ENCODE measurements at places on chromosomes 5 and 9.

- no peak for DNase-seq
Observed at GRCh38 chr5:32843531-32843895, 132.4 kb downstream of the NPR3 start.

GRCh38 chr9:110104261-110104809, 103.6 kb downstream of the C9orf152 start:
- no peak for DNase-seq

DNA sequence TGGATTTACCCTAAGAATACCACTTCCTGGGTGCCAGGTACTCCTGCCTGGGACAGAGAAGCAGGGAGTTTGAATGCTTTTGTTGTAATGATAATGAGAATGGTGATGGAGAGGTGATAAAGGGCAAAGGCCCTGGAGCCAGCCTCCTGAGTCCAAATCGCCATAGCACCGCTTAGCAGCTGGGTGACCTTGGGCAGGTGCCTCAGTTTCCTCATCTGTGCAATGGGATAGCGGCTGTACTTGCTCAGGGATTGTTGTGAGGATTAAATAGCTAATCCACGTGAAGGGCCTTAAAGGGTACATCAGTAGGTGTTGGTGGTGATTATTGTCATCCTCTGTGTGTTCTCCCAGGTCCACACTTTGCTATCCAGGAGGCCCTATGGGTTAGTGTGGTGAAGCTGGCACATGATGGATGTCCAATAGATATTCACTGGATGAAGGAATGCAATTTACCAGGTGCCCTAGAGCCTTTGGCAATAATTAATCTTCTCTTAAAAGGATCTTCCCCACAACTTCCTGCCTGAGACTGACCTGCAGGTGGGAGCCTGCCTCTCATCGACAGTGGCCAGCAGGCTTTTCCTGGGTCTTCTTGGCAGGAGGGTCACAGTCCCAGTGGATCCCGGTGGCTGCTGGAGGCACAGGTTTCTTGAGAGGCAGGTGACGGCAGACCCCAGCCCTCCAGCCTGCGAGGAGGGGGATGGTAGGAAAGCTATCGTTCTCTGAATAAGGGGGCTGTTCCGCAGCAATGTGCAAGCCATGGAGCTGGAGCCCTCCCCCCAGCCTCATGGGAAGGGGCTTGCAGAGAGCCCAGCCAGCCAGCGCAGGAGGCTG, 160.2 kb downstream of the MACROH2A1 start:
- no peak for DNase-seq

GRCh38 chr9:78371981-78372380, 75.1 kb downstream of the PSAT1 start:
- DNase-seq: no peak

DNA sequence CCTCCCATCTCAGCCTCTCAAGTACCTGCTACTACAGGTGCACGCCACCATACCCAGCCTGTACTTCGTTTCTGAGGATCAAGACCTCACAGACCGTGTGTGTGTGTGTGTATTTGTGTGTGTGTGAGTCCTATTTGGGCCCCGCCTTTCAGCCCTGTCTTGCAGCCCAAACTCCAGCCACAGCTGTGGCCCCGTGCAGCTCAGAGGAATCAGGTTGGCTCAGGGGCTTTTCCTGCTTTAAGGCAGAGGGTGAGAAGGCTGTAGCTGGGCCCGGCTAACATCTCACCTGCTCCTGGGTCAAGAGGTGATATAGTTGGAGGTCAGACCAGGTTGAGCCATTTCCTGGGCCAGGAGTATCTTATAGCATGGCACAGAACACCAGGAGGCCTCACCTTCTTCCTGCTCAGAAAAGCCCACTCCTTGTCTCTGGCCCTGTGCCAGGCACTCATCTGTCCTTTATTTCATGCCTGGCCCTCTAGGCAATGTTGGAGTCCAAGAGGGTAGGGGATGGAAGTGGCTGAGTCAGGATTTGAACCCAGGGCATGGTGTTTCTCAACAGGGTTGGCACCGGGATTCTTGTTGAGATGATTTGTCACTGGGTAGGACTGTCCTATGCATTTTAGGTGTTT, 1.6 kb upstream of the PHYKPL start:
- no peak for DNase-seq

DNA sequence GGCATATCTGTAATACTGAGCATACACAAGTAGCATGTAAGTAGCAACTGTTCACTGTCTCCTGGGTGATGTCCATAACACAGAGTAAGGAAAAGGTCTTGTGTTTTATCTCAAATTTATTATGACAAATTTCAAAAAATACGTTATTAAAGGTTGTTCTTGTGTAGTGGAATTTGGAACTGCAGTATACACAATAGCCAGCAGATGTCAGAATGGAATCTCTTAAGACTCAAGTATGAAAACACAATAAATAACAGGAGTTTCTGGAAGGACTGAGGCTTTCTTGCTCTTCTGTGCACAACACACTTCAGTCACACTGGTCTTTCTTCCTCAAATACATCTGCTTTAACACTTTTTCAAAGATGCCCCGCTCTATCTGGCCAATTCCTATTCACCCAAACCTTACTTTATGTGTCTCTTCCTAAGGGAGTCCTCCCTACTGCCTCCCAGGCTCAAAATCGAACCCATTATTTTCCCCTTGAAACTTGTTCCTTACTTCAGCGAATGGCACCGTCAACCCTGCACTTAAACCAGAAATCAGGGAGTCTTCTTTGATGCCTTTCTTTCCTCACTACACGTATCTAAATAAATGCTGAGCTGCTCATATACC, 6.5 kb upstream of the FBXO10 start:
- peak; percentile 67 for DNase-seq

- peak; percentile 98 for DNase-seq
Observed at GRCh38 chr9:137150617-137151457, 11.9 kb downstream of the GRIN1 start.

DNA sequence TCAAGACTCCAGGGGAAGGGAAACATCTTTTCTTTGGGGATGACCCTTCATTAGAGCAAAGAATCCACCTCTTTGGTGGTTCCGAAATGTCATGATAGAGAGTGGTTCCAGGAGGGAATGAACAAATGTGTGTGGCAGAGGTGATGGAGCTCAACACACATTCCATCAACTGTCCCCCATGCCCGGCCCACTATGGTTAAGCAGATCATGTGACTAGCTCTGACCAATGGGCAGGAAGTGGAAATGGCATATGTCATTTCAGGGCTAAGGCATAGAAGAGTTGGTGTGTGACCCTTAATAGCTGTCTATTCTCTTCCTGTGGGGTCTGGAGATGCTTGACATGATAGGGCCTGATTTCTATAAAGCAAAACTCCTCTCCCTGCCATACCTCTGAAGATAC, 194.6 kb downstream of the GAS1 start:
- DNase-seq: no peak

DNA sequence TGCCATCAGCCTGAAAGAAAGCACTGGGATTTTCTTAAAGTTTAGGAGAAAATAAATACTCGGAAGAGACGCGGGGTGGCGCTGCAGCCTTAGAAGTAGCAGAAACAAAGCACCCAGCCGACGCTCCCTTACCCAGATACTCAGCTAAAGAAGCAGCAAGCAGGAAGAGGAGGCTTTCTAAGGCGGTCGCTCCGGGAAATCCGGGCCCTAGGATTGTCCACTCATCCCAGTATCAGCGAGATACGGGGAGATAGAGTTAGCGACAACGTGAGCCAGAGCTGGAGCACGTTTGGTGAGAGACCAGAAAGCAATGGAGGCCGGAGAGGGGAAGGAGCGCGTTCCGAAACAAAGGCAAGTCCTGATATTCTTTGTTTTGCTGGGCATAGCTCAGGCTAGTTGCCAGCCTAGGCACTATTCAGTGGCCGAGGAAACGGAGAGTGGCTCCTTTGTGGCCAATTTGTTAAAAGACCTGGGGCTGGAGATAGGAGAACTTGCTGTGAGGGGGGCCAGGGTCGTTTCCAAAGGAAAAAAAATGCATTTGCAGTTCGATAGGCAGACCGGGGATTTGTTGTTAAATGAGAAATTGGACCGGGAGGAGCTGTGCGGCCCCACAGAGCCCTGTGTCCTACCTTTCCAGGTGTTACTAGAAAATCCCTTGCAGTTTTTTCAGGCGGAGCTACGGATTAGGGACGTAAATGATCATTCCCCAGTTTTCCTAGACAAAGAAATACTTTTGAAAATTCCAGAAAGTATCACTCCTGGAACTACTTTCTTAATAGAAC, at the start of gene PCDHB2:
PCDHB2 (plus strand) TSS at position 135 of the 782 bp plus-strand sequence; CDS start at position 311, 176 bp downstream.
- peak; percentile 83 for DNase-seq

GRCh38 chr5:179900711-179901110, 7.0 kb downstream of the TBC1D9B start:
- DNase-seq: no peak

- no peak for DNase-seq
Observed at GRCh38 chr5:174945853-174946252, 221.5 kb downstream of the MSX2 start.

DNA sequence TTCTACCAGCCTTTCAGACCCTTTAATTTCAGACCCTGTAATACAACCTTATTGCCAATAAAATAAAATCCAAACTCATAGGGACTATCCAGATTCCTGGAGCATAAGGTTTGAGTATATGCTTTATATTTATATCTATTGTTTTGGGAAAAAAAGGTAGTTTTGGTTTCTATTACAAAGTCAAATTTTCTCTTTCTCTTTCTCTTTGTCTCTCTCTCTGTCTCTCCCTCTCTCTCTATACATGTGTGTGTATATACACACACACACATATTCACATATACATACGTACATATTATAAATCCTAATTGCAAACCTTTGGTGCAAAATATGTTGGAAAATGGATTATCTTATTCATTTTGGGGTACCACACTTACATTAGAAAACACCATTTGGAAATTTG, 39.0 kb downstream of the TMEM232 start:
- DNase-seq: no peak
